ENCODE measurements at places on chromosomes 6 and 20. TPM values are rescaled to one million over a fixed set of nuclear protein-coding genes. Genes with fewer than 3 reads are reported as not detected.

Gene CNBD2
- total RNA-seq, result 5.1 TPM

Gene RRP36
- 65.2 TPM for total RNA-seq

GRCh38 chr20:5996765-5997164 lies 46.3 kb downstream of the MCM8 start:
- DNase-seq, result no peak

Gene LY86
- 1.8 TPM for total RNA-seq

DNA sequence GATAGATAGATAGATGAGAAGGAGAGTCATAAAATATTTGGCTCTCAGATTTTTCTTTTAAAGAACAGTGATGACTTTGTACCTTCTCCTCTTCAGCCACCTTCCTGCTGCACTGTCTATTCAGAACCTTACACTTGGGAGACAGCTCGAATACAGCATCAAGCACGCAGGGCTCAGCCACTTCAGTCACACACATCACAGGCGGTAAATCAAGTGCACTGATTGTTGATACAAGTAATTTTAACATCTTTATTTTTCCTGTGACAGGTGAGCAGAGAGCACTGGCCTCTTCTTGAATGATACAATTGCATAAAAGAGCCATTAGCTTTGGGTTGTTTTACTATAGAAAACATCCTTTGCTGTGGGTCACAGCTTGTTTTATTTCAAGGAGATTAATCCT lies 1118.5 kb upstream of the EYS start:
- DNase-seq, result no peak

All from esophagus muscularis mucosa (tissue), 4 donors.